ENCODE measurements at places on chromosomes 6 and 20. TPM values are rescaled to one million over a fixed set of nuclear protein-coding genes. Genes with fewer than 3 reads are reported as not detected.

DNA sequence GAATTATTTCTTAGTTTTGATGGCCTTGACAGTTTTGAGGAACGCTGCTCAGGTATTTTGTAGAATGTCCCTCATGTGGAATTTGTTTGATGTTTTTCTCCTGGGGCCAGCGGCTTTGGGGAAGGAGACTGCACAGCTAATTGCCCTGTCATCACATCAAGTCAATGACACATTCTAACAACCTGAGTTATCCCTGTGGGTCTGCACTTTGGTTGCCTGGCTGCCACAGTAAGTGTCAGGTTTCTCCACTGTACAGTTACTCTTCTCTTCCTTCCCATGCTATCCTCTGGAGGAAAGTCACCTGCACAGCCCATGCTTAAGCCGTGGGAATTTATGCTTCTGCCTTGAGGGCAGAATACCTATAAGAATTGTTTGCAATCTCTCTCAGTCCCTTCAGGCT lies 1.4 kb upstream of the TREML4 start:
- DNase-seq = no peak

GRCh38 chr6:128836761-128837160 lies 46.2 kb upstream of the LAMA2 start:
- no peak for DNase-seq

DNA sequence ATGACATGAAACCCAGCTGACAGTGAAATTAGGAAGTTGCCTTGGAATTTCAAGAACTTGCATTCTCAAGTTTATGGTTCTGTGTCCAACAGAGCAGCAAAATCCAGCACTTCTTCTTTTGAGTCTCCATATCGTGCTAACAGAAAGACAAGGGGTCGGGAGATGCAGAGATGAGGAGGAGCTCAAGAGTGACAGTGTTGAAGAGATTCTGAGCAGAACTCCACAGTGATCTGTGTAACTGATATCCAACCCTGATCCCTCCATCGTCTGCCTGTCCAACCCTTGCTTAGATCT lies 21.2 kb upstream of the BTN1A1 start:
- no peak for DNase-seq

- DNase-seq = no peak
Observed at GRCh38 chr6:45886776-45887175, 128.9 kb downstream of the CLIC5 start.

DNA sequence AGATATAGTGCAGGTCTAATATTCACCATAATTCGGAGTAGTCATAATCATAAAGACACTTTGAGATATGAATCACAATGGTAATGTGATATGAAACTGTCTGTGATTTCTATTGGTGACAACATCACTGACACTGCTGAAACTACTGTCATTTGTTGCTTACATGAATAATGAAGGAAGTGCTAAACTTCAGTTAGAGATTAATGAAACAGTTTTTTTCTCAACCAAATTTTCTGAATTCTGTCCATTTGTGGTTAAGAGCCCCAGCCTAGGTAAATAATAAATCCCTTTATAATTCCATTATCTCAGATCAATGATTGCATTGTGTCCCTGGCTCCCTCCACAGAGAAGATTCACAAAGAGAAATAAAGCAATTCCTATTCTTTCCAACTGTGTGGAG lies 122.6 kb downstream of the HIVEP2 start:
- DNase-seq = no peak

DNA sequence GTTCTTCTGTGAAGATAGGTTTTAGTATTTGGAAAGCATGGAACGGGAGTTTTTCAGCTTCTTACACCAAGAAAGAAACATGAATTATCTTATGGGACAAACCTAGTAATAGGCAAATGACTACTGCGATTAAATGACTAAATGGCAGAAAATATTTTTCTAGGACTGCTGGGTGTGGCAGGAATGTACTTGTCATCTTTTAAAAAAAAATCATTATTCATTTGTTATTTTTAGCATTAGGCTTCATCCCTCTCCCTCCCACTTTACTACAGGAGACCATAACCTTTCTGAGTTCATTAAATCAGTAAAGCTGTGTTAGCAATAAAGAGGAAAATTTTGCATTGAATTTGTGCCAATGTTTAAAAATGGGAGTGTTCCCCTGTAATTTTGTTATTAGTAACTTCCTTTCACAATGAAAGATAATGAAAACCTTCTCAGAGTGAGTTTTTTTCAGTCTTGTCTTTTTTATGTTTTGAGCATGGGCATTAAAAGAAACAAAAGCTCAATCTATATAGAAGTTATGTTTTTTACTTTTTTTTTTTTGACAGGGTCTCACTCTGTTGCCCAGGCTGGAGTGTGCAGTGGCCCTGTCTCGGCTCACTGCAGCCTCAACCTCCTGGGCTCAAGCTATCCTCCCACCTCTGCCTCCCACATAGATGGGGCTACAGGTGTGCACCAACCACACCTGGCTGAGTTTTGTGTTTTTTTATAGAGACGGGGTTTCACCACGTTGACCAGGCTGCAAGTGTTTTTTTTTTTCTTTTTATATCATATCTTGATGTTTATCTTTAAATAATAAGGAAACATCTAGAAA lies 105.6 kb upstream of the CLDN20 start:
- no peak for DNase-seq

Gene SPTLC3
- 2.2 TPM for total RNA-seq

Gene BTBD3
- 25.7 TPM for total RNA-seq

Gene COL10A1
- 3.3 TPM for total RNA-seq
